ENCODE measurements at places on chromosomes 1 and 21.

DNA sequence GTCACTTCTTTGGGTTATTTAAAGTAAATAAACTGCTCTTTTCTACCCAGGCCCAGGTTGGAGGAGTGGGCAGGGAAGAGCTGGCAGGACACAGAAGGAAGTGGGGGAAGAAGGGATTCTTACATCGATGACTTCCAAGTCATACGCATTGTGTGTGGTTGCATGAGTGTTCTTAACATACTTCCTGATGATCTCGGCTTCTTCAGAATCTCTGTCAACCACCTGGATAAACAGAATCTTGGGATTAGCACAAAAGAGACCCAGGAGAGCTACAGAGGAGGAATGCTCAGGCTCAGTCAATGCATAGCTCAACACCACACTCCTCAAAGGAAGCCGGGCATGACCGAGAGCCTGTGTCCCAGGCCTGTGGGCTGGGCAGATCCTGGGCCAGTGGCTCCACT lies 42.1 kb downstream of the PARP1 start:
- DNase-seq, result no peak

GRCh38 chr21:34881839-34882371 lies 167.2 kb downstream of the RUNX1 start:
- no peak for DNase-seq

- no peak for DNase-seq
These were observed 40.2 kb downstream of the ANGPTL3 start for GRCh38 chr1:62637392-62638105.

GRCh38 chr1:43979528-43980254 lies 681 bp downstream of the B4GALT2 start:
- no peak for DNase-seq

DNA sequence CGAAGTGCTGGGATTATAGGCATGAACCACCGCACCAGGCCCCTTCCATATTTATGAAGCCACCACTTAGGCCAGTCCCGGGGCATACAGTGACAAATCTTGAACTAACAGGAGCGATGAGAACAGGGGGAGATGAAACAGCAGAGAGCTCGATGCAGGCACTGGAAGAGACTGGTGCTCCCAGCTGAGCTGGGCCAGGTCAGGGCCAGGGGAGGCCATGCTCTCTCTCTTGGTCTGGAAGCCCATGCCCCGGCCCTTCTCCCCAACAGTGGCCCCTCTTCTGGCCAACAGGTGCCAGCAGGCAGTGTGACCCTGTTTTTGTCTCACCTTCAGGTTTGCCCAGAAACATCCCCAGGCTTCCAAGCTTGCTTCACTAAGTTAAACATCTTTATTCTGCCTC lies 269.9 kb upstream of the C1orf174 start:
- DNase-seq, result no peak

DNA sequence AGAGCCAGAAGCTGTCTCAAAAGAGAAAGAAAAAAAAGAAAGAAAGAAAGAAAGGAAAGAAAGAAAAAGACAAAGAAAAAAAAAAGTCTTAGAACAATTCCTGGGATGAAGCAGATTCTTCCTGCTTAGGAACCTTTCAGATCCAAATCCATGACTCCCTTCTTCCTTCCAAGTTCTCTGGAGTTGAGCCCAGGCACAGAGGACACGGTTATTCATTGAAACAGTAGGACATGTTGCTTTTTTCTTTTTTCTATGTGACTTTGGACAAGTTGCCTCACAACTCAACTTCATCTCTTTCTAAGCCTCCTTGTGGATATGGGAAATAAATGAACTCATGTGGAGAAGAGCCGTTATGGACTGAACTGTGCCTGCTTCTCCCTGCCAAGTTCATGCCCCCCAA lies 14.7 kb upstream of the TNFRSF8 start:
- DNase-seq, result no peak

- no peak for DNase-seq
These were observed 5.0 kb downstream of the MYOCOS start for GRCh38 chr1:171627020-171627419.

- no peak for DNase-seq
These were observed 8.9 kb upstream of the PRDM16 start for GRCh38 chr1:3060127-3060526.

GRCh38 chr1:92662048-92662447 lies 122.9 kb downstream of the EVI5 start:
- no peak for DNase-seq

DNA sequence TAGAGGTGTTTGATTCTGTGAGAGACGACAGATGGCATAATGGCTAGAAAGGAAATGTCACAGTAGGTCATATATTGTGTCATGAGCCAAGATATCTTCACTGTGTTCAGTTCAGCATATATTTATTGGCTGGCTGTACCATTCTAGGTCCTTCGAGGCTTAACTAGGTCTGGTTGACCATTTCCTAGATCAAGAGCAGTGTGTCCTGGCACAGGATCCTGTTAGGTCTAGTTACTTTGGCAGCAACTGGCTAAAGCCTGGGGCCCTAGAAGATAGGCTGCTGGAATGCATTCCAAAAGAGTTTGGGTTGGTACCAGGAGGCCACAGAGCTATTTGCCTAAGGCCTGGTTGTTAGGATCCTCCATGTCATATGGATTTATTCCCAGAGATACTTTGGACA lies 20.9 kb downstream of the ZBTB40 start:
- DNase-seq, result no peak

DNA sequence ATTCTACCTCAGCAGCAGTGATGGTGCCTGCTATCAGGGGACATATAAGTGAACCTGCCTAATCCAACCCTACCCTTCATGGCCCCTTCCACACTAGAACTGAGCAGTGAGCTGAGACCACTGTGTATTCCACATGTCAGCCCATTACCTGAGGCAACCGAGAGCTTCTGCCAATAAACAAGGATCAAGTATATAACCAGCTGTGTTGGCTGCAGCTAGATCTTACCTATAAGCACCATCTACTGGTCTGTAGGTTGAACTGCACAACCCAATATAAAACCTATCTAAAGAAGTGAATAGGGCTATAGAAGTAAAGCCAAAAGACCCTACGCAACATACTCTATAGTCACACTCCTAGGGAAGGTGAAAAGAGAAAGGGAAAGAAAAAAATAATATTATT lies 376.9 kb downstream of the HHIPL2 start:
- peak; percentile 32 for DNase-seq

DNA sequence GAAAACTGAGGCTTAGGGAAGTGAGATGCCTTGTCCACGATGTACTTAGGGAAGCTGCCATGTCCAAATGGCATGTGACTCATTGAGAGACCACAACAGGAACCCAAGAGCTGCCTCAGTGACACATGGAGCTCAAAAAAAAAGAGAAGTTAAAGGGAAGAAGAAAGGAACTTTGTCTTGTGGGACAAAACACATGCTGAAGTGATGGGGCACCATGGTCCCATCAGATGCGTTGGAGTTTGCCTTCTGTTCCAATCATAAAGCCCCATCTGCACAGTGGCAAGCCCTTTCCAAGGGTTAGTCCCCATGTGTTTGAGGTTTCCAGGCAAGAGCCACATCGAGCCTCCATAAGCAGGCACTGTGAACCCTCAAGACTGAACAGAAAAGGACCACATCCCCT lies 8.0 kb downstream of the MED8 start:
- no peak for DNase-seq

- DNase-seq, result no peak
These were observed 523.2 kb upstream of the B3GALT2 start for GRCh38 chr1:193709607-193710006.

- DNase-seq, result no peak
These were observed 104.6 kb upstream of the IVNS1ABP start for GRCh38 chr1:185421485-185422107.

DNA sequence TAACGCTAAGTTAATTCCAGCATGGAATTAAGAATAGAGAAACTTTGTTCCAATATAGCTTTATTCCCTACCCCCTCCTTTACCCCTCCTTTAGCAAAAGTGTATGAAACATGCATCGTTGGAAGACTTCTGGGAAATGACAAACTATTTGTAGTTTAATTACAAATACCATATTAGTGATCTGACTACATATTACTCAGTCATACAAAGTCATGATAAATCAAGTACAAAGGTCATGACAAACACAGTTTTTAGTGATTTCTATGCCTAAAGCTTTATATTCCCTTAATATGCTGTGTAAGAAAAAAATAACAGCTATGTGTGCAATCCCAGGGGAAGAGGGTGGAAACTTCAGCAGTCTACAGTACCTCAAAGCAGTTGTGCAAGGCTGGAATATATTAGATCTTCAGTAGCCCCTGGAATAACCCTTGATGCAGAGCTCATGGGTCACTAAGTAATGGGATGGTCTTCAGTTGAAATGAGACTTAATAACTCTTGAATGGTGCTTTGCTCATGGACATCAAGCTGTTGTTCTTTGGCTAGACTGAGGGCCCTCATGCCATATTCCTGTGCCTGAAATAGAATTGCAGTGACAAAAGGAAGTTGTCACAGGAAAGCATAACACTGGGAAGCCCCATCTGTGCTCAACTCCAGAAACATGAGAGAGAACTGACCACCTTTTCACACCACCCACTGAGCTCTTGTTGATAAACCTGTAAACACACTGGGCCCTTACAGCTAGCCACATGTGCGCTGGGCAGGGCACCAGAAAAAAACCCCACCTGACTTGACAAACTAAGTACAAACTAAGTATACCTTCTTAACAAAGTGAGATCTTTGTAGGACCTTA lies 25.3 kb downstream of the ZMYND12 start:
- no peak for DNase-seq

- DNase-seq, result no peak
These were observed 9.1 kb downstream of the PRPF38A start for GRCh38 chr1:52413410-52413989.

- no peak for DNase-seq
These were observed 43.0 kb downstream of the GALNT2 start for GRCh38 chr1:230109895-230110667.

DNA sequence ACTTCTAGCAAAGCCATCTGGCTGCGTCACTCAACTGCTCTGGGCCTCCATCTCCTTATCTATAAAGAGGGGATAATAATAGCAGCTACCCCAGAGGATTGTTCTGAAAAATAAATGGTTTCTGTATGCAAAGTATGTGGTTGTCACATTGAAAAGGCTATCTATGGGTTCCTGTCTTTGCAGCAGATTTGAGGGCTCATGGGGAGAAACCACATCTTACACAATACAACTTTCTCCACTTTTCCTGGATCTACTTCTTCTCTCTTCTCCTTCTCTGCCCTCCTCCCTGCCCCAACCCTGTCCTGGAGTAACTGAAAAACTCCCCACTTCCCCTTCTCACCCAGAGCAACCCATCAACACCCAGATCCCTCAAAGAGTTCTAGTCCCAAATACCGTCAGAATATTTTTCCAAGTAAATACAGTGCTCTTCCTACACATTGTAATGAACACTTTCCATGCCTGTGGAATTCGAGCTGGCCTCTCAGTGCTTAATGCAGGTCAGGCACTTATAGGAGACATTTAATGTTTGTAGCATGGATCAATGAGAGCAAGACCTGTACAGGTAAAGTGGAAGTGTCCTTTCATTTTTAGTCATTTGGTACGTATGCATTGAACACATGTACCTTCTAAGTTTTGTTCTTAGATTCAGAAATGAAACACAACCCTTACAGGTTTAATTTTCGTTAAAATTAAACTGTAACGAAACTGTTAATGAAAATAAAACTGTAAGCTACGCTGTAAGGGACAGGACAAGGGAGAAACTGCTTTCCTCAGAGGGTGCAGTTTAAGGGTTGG lies 131.9 kb downstream of the AK5 start:
- no peak for DNase-seq

- DNase-seq, result peak; percentile 3
These were observed 4.3 kb downstream of the OR2C3 start for GRCh38 chr1:247531937-247532336.

- DNase-seq, result no peak
These were observed 558.3 kb downstream of the MATN1 start for GRCh38 chr1:30165116-30165515.

- no peak for DNase-seq
These were observed 173.5 kb downstream of the DISC1 start for GRCh38 chr1:231800108-231800507.

DNA sequence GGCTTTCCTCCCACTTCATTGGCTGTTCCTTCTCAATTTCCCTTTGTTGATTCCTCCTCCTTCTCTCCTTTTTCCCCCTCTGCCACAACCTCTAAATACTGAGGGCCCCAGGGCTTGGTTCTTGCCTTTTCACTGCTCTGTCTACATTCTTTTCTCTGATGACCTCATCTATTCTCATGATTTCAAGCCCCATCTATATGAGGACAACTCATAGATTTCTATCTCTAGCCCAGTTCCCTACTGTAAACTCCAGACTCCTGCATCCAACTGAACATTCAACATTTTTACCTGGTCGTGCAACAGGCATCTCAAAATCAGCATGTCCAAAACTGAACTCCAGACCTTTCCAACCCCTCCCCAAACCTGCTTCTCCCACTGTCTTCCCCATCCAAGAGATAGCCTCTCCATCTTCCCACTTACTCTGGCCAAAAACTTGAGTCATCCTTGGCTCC lies 11.5 kb upstream of the SLC9A1 start:
- no peak for DNase-seq

DNA sequence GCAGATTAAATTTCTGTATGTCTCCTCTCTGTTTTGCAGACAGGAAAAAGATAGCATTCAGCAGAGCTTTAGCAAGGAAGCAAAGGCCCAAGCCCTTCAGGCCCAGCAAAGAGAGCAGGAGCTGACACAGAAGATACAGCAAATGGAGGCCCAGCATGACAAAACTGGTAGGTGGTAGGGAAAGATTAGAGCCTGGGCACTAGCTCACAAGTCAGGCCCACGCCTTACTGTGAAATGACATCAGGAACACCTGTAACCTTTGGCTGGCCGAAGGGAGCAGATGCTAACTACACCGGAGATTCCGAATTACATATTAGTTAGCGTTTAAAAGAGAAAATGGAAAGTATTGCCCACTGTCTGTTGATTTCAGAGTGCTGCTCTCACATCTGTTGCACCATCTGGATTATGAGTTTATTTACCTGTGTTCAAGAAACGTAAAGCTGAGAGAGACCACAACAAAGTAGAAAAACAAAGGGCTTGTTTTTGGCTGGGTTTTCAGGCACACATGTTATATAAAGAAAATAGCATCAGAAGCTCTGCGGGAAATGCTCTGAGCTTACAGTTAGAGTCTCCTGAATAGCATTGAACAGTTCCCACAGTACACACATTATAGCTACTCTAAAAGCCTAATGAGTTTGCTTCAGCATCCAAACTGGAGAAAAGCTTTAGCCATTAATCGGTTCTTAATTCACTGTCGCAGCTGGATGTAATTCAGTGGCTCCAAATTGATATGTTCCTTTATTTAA lies 160.0 kb downstream of the SDCCAG8 start:
- DNase-seq, result no peak

- no peak for DNase-seq
These were observed 12.8 kb downstream of the ZNF362 start for GRCh38 chr1:33268927-33269610.

DNA sequence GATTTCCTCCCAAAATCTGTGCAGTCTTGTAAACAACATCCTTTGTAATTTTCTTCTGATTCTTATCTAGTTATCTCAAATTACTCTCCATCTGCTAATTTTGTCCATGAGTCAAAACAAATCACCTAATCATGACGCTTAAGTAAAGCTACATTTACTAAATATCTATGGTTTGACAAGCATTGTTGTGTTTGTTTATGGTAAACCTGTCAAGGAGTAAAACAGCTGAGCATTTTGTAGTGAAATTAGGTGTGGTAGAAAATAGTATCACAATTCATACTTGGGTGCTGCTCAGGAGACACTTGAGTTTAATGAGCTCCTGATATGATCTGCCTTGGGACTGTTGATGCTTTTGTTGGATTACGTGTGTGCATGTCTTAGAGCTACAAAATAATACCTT lies 11.6 kb downstream of the TIPRL start:
- DNase-seq, result no peak
